ENCODE measurements at places on chromosomes 1 and 21.

- no peak for DNase-seq
Observed at GRCh38 chr1:40976952-40977690, 2.4 kb upstream of the CTPS1 start.

GRCh38 chr1:157154291-157154690, 16.1 kb upstream of the ETV3 start:
- no peak for DNase-seq

- DNase-seq = peak; percentile 28
Observed at GRCh38 chr1:175297291-175297690, 104.7 kb upstream of the KIAA0040 start.

GRCh38 chr1:205272536-205272935, 44.8 kb downstream of the TMCC2 start:
- DNase-seq = no peak

GRCh38 chr1:105072850-105073249, 1323.2 kb downstream of the AMY1C start:
- DNase-seq = no peak

GRCh38 chr1:225156254-225156653, 226.8 kb downstream of the DNAH14 start:
- no peak for DNase-seq

GRCh38 chr1:243267914-243268653, 12.2 kb downstream of the SDCCAG8 start:
- DNase-seq = no peak

- peak; percentile 95 for DNase-seq
Observed at GRCh38 chr1:198681831-198682759, 43.3 kb downstream of the PTPRC start.

- no peak for DNase-seq
Observed at GRCh38 chr1:81391125-81391828, 409.5 kb upstream of the ADGRL2 start.

DNA sequence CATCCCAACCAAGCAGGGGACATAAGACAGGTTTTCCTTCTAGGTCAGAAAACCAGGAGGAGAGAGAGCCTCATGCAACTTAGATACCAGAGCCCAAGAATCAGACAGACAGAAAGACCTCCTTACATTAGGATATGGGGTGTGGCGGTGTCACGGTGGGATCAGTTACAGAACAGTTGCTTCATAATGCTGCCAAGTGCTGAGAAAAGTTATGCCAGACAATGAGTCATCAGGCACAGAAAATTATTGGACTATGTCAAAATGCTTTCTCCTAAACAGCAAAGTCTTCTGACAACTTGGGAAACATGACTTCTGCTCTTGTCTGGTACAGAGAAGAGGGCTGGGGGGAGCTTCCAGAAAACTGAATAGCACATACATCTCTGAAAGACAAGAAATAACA, 1120.2 kb upstream of the TMPRSS15 start:
- DNase-seq = no peak

GRCh38 chr21:38241029-38241740, 15.6 kb upstream of the KCNJ15 start:
- no peak for DNase-seq

- DNase-seq = no peak
Observed at GRCh38 chr1:13583966-13584791, 547 bp downstream of the PDPN start.

DNA sequence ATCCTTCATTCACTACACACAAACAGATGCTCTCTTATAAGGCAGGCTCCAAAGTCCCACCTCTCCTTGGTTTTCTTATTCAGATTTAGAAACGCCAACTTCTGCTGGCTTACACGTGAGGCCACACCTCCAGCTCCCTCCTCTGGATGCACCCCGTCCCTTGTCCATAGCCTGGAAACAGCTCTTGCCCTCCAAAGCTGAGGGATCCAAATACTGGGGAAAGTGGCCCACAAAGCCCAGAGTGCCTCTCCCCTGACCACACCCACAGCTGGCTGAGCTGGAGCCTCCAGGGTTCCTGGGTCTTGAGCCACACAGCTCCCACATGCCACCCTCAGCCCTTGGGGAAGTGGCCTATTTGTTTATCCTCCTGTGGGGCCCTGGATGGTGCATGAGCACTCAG, 4.5 kb downstream of the LAD1 start:
- DNase-seq = no peak

- no peak for DNase-seq
Observed at GRCh38 chr1:48898894-48899293, 122.2 kb upstream of the BEND5 start.

DNA sequence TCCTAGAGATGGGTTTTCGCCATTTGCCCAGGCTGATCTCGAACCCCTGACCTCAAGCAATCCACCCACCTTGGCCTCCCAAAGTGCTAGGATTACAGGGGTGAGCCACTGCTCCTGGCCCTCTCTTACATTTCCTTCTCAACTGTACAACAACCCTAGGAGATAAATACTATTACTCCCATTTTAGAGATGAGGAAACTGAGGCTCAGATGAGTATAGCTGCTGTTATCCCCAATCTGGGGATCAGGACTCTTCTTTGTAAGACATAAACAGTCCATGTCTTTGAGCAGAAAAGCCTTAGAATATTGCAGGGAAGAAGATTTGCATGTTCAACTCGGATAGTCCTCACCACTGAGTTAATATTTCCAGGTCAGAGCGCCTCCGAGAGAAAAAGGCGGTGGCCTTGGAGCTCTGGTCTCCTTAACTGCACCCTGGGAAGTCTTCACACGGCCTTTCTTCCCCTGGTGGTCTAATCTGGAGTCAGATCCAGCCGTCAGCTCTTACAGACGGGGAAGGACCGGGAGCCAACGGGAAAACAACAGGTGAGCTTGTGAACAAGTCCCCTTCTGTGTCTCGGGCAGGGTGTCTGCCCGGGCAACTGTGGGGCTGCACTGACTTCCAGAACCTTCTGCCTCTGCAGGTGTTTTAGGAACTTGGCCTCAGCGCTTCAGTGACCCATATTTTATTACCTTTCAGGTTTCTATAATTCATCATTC, 5.9 kb upstream of the OLIG1 start:
- DNase-seq = no peak

GRCh38 chr1:188941986-188942385, 1535.7 kb downstream of the BRINP3 start:
- no peak for DNase-seq

GRCh38 chr1:165823552-165824268, 3.7 kb upstream of the UCK2 start:
- DNase-seq = no peak

- DNase-seq = no peak
Observed at GRCh38 chr21:44697811-44698734, 1.1 kb downstream of the KRTAP10-12 start.

- DNase-seq = no peak
Observed at GRCh38 chr1:160722726-160723125, 11.1 kb upstream of the CD48 start.

DNA sequence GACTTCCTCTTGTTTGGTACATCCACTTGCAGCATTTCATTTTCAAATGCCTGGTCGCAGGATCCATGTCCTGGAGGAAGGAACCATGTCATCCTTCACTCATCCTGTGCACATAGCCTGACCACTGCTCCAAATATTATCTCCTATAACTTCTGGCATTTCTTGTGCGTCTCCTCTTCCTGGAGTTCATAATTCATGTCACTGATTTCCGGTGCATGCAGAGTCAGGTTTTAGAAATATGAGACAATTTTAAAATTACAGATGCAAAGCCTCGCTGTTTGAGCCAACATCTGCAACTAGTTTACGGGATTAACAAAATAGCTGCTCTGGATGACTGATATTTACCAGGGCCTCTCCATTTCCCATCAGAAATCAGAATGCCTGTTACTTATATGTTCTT, 268.1 kb downstream of the DNM3 start:
- DNase-seq = no peak

- no peak for DNase-seq
Observed at GRCh38 chr1:205466595-205467220, 10.9 kb upstream of the BLACAT1 start.

DNA sequence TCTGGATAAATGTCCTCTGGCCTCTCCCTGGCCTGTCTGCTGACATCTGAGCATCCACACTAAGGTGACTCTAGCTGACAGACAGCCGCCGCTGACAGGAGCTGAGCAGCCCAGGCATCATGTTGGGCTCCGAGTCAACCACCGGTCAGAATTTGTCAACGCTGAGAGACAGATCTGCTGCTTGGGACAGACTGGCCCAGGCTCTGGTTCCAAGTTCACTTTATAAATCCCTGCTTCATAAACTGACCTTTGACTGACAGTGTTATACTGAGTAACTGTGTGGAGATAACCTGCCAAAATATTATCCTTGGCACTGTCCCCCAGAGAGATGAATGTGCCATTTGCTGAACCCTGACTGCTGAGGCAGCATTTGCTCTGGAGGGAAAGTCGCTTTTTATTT, 616.7 kb downstream of the NPHP4 start:
- no peak for DNase-seq

DNA sequence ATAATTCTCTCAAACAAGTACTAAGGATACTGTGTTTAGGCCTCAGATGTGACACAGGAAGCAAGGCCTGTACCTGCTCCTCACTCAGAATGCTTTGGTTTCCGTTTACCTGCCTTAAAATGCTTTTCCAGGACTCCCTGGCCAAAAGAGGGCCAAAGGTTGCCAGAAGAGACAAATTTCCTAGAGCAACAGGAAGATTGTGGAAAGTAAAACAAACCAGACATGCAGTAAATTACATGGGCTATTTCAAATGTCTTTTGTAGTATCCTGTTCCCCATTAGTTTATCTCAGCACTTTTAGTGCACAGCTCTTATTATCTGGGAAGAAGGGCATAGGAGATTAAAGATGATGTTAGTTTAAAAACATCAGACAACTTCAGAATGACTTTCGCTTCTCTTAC, 280.0 kb downstream of the NFIA start:
- DNase-seq = no peak

DNA sequence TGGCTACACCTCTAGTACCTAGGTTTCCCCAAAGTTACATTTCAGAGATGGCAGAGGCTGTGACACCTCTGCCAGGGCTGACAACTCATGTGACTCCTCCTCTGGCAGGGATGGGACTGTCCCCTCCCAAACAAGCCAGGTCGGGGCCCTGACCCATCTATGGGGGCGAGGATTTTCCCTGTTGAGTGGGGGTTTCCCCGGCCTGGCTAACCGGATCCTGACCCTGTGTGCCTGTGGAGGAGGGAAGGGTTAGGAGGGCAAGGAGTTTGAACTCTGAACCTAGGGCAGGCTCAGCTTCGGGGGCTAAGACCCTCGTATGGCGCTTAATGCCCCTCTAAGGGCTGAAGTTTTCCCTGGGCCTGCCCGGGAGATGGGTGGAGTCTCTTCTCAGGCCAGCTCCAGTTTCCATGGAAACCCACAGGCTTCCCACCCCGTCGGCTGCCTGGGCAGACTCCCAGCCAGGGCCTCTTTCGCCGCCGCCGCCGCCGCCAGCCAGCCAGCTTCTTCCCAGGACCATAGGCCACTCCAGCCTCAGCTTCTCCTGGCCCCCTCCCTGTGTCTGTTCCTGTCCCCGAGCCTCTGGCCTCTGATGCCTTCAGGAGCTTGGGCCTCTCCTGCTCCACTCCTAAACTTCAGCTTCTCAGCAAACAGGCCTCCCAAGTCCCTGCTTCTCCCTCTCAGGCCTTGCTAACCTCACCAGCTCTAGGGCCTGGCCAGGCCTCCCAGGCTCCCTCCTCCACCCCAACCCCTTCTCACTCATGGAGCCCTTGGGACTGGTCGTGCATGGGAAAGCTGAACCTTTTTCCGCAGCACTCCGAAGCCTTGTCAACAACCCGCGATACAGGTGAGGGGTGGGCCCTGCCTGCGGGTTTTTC, at the start of gene BTBD19:
TSS of gene BTBD19 (plus strand) at position 461 of the 875 bp plus-strand sequence. CDS start at position 759, 298 bp downstream.
- DNase-seq = no peak

GRCh38 chr1:111736548-111737215, 2.5 kb downstream of the INKA2 start:
- no peak for DNase-seq

GRCh38 chr1:159877695-159878444, 15.4 kb upstream of the VSIG8 start:
- no peak for DNase-seq

GRCh38 chr1:246564839-246565750, 966 bp downstream of the TFB2M start:
- DNase-seq = no peak

DNA sequence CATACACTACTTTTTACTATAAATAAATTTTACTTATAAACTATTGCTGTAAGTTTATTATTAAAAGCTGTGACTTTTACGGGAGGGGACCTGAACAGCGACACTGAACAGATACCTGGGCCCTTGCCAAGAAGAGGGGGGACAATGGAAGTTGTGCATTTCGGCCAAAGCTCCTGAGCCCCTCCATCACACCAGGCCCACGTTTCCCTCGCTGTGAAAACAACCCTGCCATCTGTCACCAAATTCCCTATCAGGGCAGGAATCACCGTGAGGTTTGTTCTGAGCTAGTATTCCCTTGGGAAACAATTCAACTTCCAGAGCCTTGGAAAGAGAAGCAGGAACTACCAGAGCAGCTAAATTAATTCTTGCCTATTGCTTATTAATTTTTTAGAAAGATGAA, 37.0 kb downstream of the VTCN1 start:
- no peak for DNase-seq

DNA sequence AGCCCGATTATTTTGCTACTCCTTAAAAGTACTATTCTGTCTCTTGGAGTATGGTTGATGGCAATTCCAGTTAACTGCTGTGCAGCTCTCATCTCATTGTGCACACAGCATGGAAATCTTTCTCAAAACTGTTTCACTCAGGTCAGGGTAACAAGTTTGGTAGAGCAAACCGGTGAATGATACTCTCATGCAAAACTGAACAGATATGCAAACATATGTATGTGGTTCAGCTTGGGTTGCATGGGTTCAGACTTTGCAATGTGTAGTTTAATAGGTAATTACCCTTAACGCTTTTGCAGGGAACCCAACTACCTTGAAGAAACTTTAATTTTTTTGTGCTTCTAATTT, 2.2 kb downstream of the GADD45A start:
- no peak for DNase-seq

DNA sequence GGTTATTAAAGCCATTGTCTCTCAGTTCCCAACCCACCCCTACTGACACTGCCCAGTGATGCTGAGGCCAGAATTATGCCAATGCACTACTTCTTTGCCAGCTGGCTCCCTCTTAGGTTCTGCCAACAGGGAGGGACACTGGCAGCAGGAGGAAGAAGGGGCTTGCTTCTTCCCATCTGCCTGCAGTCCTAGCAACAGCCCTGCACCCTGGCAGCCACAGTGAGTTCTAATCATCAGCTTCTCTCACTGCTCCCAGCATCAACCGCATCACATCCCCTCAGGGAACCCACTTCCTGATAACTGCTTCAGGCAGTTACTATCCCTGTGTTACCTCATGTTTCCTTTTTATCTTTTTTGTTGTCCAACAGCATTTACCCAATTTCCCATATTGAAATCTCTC, 86.2 kb downstream of the UBR4 start:
- peak; percentile 39 for DNase-seq

- DNase-seq = no peak
Observed at GRCh38 chr1:203461717-203462116, 13.9 kb upstream of the PRELP start.

- no peak for DNase-seq
Observed at GRCh38 chr1:40847023-40847745, 15.0 kb downstream of the CITED4 start.

DNA sequence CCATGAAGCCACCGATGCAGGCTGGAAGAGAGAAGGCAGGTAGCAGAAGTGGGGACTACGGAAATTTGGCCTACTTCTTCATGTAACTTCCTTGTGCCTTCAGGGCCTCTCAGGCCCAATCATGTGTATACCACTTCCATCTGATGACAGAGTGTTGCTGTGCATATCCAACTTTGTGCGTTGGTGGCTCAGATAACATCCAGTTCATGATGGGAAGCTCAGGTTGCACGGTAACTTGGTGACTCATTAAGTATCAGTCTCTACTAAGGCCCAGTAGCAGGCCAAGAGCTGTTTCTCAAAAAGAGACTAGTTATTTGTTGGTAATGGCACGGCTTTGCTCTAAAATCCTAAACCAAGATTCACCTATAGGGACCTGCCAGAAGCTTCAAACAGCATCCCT, 117.6 kb downstream of the LTN1 start:
- DNase-seq = no peak

Data from CD4-positive, alpha-beta T cell treated with Interleukin-2 at 100 ng/mL for 4 hours (primary cell).